ENCODE measurements at places on chromosomes 11 and 22.

DNA sequence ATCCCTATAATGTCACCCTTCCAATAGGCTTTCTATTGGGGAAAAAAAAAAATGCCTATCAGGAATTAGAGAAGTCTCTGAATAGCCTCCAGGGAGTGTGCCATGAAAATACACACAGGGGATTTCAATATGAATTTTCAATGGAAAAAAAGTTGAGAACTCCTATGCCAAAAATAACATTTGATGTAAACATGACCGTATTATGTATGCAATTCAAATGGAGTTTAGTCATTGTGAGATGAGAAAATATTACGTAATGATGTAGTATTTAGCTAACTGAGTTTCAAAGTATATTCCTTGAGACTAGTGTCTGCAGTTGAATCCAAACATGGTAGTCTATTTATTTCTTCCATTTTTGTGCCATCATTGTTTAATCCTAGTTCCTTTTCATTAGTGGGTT lies 182.3 kb downstream of the BLID start:
- DNase-seq: no peak

GRCh38 chr11:95924414-95924760 lies 480 bp upstream of the MTMR2 start:
- DNase-seq: no peak

DNA sequence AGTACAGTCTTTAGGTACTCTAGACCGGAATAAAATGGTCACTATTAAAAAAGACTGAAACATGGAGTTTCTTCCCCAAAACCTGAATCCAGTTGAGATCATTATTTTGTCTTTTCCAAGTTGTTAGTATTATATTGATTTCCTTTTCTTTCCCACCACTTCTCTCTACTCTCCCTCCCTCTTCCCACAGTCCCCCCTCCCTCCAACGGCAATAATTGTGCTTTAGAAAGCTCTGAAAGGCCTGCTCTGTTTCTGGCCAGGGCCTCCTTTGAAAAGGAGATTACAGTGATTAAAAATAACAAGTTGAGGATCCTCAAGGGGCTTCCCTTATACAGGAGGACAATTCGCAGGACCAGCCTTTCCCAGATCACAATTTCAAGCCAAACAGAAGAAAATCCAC lies 3.5 kb downstream of the SPON1 start:
- DNase-seq: no peak

- DNase-seq: no peak
Measured at GRCh38 chr22:17974703-17975372, 49.5 kb downstream of the MICAL3 start.

- DNase-seq: no peak
Measured at GRCh38 chr22:29022101-29022817, 39.4 kb downstream of the C22orf31 start.

- no peak for DNase-seq
Measured at GRCh38 chr11:95212609-95213008, 18.4 kb downstream of the SESN3 start.

GRCh38 chr11:1060852-1061616 lies 13.6 kb upstream of the MUC2 start:
- DNase-seq: no peak

- DNase-seq: peak; percentile 27
Measured at GRCh38 chr11:69799582-69799981, 19.6 kb downstream of the FGF3 start.

- DNase-seq: no peak
Measured at GRCh38 chr11:19966441-19966840, 193.8 kb downstream of the DBX1 start.

- no peak for DNase-seq
Measured at GRCh38 chr22:35616043-35616442, 1.1 kb downstream of the MB start.

DNA sequence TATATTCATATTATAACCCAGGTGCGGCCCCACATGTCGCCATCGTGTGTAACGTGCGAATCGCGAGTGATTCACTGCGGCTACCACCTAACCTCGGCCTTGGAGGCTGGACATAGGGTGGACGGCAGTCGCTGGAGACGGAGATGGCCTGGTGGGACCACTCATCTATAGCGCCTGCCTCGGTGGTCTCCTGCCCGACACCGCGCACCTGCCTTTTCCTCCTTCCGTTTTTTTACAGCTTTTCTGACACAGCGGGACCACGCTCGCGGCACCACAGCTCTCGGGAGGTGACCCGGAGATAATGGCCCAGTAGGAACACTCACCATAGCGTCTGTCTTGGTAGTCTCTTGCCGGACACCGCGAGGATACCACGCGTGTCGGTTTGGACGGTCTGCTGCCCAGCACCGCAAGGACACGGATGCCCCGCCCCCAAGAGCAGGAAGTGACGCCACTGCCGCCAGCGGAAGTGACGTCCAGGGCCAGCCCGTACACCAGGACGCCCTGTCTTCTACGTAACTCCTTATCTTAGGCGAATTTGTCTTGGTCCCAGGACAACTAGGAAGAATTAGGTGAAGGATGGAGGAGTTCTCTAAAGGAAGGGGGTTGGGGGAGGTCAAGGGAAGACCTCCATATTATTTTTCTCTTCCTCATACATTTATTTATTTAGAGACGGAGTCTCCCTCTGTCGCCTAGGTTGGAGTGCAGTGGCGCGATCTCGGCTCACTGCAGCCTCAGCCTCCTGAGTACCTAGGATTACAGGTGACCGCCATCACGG lies 6.4 kb downstream of the SNU13 start:
- peak; percentile 59 for DNase-seq

DNA sequence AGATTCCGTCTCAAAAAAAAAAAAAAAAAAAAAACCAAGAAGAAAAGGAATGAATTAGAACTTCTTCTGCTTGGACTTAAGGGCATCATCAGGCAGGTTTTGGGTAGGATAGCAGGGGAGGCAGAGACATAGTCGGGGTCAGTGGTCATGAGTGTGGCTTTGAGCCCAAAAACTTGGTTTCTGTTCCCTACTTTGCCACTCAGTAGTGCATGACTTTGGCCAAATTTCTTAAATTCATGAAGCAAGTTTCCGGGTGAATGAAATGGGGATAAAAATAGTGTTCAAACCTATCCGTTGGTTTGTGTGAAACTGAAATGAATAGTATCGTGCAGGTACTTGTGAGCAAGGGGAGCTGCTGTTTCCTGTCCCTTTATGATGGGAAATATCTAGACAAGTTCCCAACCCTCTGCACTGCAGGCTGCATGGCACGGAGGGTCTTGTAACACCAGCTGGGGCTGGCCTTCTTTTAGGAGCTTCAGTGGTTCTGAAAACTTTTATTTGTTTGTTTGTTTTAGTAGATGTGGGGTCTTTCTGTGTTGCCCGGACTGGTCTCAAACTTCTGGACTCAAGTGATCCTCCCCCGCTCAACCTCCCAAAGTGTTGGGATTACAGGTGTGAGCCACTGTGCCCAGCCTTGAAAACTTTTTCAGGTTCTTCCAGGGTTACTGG lies 18.4 kb downstream of the NEAT1 start:
- DNase-seq: no peak

- DNase-seq: no peak
Measured at GRCh38 chr11:61053191-61053590, 49.1 kb upstream of the CD5 start.

GRCh38 chr11:70703141-70704064 lies 305.1 kb downstream of the CTTN start:
- DNase-seq: no peak

- no peak for DNase-seq
Measured at GRCh38 chr11:66846671-66847091, 3.4 kb downstream of the RCE1 start.

- no peak for DNase-seq
Measured at GRCh38 chr11:7081441-7081840, 7.4 kb upstream of the RBMXL2 start.

DNA sequence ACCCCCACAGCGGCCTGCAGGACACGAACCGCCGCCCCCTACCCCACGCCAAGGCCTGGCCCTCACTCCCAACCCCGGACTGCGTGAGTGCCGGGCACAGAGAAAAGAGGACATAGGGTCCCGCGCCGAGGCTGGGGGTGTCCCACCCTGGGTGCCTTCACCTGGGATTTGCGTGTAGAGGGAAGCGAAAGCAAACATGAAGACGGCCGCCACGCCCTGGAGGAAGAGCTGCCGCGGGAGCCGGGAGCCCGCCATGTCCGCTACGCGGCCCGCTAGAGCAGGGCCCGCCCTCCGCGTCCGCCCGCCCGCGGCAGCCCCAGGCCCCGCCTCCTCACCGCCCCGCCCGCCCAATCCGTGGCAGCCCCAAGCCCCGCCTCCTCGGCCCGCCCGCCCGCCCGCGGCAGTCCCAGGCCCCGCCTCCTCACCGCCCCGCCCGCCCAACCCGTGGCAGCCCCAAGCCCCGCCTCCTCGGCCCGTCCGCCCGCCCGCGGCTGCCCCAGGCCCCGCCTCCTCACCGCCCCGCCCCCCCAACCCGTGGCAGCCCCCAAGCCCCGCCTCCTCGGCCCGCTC lies at the start of gene LMF2:
LMF2 (minus strand) TSS at position 282 of the 570 bp plus-strand sequence; CDS start at position 255, 27 bp downstream.
- DNase-seq: no peak

DNA sequence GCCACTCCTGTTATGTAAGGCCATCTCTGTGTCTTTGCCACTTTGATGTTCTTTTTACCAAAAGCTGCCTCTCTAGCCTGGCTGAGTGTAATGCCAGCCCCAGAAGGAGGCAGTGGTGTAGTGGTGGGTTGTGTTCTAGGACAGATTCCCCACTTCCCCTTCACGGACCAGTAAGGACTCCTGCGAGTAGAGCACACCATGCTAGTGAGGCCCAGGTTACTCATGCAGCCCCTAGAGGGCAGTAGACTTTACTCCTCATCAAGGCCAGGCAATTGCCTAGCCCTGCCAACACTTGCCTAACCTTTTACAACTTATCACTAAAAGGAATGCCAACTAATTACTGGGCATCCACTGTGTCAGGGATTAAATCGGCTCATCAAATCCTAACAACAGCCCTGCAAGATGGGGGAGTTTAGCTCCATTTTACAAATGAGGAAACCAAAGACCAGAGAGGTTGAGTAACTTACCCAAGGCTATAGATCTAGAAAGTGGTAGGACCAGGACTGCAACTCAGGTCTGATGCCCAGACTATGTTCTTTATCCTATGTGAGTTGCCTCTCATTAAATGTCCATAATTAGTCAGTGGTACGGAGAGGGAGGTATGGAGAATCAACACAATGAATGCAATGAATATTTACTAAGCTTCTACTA lies 75.3 kb downstream of the APIP start:
- no peak for DNase-seq

- no peak for DNase-seq
Measured at GRCh38 chr22:28112548-28113043, 193.5 kb upstream of the PITPNB start.

- no peak for DNase-seq
Measured at GRCh38 chr11:91790346-91791170, 434.1 kb upstream of the FAT3 start.

GRCh38 chr11:35675901-35676610 lies 13.5 kb downstream of the TRIM44 start:
- DNase-seq: no peak

GRCh38 chr22:23562186-23562585 lies 17.9 kb downstream of the IGLL1 start:
- DNase-seq: no peak

- DNase-seq: no peak
Measured at GRCh38 chr22:49260681-49261580, 566.7 kb downstream of the BRD1 start.

DNA sequence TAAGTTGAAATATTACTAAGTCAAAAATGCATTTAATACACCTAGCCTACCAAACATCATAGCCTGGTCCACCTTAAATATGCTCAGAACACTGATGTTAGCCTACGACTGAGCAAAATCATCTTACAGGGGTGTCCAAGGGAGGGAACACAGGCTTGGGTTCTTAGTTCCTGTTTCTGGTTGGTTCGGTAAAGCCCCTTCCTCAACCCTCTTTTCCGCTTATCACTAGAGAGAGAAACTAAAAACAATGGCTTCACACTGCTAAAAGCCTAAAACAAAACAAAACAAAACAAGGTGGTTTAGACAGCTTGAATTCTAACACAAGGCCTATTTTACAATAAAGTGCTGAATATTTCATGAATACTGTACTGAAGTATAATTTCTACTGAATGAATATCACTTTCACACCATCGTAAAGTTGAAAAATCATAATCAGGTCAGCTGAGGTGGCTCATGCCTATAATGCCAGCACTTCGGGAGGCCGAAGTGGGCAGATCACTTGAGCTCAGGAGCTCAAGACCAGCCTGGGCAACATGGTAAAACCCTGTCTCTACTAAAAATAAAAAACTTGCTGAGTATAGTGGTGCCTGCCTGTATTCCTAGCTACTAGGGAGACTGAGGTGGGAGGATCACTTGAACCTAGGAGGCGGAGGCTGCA lies 118.0 kb downstream of the SIK3 start:
- peak; percentile 55 for DNase-seq
